ENCODE measurements at places on chromosomes 1 and 21.

- DNase-seq, result no peak
These were observed 79.6 kb downstream of the RGL1 start for GRCh38 chr1:183884526-183884925.

DNA sequence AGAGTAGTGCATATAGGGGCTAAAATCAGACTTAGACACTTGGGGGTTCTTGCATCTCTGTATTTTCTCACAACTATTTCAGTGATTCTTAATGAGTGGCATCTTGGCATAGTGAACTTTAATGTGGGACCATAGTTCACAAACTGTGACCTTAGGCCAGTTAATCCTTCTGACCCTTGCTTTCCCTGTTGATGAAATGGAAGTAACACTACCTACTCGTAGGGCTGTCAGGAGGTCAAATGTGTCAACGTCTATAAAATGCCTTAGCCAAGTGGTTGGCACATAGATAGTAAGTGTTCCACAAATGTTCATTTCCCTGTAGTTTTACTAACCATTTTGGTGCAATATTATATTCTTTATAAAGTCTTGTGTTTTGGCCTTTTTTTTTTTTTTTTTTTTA lies 49.4 kb downstream of the DYRK1A start:
- no peak for DNase-seq

- no peak for DNase-seq
These were observed 42.2 kb downstream of the RAP1GAP start for GRCh38 chr1:21626921-21627339.

GRCh38 chr1:111725192-111725591 lies 14.0 kb downstream of the INKA2 start:
- DNase-seq, result no peak

- no peak for DNase-seq
These were observed 39.7 kb downstream of the PBX1 start for GRCh38 chr1:164598719-164599118.

GRCh38 chr1:178973652-178974101 lies 52.0 kb upstream of the FAM20B start:
- no peak for DNase-seq

GRCh38 chr1:25673962-25674806 lies 57.6 kb downstream of the MAN1C1 start:
- no peak for DNase-seq

DNA sequence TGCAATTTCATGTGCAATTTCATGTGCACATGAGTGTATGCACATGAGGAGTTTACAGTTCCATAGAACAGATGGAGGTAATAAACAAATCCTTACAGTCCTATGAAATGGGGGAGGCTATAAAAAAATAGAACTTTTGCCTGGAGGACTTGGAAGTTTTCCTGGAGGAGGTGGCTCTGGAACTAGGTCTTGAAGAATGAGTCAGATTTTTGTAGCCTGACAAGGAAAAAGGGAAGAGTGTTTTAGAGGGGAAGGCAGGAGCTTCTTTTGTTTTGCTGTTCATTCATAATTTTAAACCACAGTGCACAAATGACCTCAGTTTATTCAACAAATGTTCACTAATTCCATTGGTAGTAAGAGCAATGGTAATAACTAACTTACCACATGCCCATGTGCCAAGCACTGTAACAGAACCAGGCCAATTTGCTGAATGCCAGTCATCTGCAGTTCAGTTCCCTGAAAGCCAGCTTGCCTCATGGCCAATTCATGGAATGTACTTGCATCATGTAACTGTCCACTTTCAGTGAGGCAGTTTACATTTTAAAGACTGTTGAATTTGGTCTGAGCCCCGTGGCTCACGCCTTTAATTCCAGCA lies 2.7 kb downstream of the DIO1 start:
- no peak for DNase-seq

GRCh38 chr1:45306319-45306718 lies 20.4 kb upstream of the HPDL start:
- peak; percentile 65 for DNase-seq

All from GM13976 (cell line).